ENCODE measurements at places on chromosomes 4 and X.

GRCh38 chrX:110944751-110945675 is 149.4 kb upstream of the CHRDL1 start:
- DNase-seq = no peak

GRCh38 chrX:2676794-2677675 is 14.1 kb upstream of the CD99 start:
- DNase-seq = no peak

GRCh38 chr4:138320831-138321230 is 78.7 kb upstream of the SLC7A11 start:
- DNase-seq = no peak

DNA sequence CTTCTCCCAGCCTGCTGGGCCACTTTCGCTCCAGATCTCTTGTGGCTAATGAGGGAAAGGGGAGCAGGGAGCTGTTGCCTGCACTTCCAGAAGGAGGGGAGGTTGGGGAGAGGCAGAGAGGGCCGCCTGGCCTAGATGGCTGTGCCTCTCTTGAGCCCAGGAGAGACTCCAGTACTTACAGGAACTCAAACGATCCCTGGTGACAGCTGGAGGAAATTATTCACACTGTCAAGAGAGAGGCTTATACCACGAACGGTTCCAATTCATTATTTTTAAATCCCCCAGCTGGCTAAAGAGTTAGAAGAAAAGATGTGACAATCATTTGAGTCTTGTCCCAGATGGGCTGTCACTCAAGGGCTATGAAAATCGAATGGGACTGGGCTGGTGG is 96.1 kb downstream of the PHKA2 start:
- no peak for DNase-seq

GRCh38 chr4:780716-781492 is 45.0 kb downstream of the CPLX1 start:
- no peak for DNase-seq

- no peak for DNase-seq
Observed at GRCh38 chrX:84153538-84153937, 34.5 kb downstream of the RPS6KA6 start.

DNA sequence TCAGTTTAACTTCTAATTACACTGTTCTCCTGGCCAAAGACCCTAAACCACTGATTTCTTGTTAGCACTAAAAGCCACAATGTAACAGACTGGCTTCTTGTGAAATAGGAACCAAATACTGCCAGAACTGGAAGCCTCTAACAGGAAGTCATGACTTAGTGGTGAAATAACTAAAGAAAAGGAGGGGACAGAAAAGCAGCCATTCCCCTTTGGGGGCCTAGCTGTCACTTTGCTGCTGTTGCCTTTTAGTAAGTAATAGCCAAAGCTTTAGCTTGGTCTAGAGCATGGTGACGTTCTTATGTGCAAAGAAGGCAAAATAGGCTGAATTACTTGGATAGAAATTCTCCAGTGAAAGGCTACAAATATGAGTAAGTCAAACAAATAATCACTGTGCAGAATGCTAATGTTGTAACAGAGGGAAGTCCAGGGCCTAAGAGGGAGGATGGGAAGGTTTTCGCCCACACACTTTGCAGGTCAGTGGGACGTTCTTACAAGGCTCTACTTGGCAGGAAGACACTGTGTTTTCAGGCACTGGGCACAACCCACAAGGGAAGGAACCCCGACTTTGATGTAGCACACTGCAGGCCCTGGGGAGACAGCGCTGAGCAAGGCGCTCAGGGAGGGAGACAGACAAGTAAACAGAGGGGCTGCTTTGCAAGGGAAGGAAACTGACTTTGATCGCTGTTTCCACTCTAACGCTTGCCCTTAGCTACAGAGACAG is 16.7 kb downstream of the GAB3 start:
- no peak for DNase-seq

GRCh38 chr4:165493359-165493758 is 114.6 kb downstream of the CPE start:
- peak; percentile 47 for DNase-seq

DNA sequence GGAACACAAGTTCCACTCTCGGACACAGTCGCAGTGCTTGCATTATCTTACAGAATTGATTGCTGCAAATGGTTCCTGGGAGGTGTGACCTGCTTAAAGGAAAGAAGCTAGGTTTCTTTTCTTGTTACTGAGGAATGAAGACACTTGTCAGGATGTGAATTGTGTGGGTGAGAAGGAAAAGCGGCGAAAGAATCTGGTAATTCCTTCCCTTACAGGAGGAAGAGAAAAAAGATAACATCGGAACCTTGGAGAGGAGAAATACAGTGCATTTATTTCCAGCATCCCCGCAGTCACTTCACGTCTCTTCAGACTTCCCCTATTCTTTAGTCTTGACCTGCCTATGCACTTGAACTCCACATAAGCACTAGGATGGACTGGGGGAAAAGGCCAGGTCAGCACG is 389 bp upstream of the CCSER1 start:
- DNase-seq = no peak

- DNase-seq = no peak
Observed at GRCh38 chr4:125482822-125483221, 168.1 kb downstream of the FAT4 start.

GRCh38 chr4:99180382-99181070 is 36.4 kb upstream of the ADH4 start:
- DNase-seq = no peak

GRCh38 chrX:132652871-132653270 is 164.0 kb upstream of the MBNL3 start:
- no peak for DNase-seq

DNA sequence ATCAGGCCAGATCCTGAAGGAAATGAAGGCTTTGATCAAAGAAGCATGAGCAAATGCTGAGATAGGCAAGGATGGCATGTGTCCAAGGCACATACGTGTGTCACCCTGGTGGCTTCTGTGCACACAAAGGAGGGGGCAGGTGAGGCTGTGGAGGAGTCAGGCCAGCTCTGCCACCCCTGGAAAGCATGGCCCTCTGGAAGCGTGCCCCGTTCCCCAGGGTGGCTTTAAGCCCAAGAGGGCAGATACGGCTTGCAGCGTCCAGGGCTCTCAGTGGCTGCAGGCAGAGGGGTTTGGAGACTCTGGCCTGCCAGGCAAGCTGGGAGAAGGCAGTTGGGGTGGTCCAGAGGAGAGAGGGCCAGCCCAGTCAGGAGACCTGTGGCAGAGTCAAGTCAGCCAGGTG is 25.6 kb downstream of the PNMA6E start:
- no peak for DNase-seq

- DNase-seq = no peak
Observed at GRCh38 chr4:8793571-8794160, 78.0 kb downstream of the HMX1 start.

- DNase-seq = no peak
Observed at GRCh38 chrX:124239324-124239723, 93.1 kb upstream of the TEX13D start.

GRCh38 chr4:184845367-184846021 is 19.7 kb upstream of the ACSL1 start:
- peak; percentile 89 for DNase-seq

- DNase-seq = no peak
Observed at GRCh38 chrX:152958047-152958446, 35.9 kb downstream of the PNMA5 start.

DNA sequence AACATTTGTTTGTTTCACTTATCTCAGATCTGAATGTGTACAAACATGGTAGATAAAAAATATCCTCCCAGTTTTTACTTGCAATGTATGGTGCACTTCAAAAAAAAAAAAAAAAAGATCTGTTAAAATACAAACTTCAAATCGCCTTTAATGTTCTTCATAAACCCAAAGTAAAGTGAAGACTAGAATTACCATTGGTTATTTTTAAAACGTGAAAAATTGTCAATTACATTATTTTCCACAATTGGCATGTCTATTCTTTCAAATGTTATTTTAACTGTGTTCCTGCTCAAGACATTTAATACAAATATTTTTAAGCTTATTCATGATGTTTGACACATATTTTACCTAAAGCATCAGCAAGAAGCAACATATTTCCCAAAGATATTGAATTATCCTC is 5.0 kb downstream of the NKX6-1 start:
- no peak for DNase-seq

DNA sequence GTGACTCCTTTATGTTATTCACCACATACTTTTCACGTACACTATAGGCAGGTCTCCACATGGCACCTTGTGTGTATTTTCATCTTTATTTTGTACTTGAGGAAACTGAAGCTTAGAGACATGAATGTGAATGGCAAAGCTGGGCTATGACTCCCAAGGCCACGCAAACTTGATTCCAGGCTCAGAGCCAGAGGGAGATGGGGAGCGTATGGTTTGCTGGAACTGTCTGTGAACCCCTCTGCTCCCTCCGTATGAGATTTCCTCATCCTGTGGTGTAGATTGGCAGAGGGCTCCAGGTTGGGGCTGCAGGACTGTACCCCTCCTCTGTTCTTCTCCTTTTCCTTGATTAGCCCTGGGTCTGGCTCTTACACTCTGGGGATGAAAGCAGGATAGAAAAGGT is 16.1 kb upstream of the STARD8 start:
- no peak for DNase-seq

DNA sequence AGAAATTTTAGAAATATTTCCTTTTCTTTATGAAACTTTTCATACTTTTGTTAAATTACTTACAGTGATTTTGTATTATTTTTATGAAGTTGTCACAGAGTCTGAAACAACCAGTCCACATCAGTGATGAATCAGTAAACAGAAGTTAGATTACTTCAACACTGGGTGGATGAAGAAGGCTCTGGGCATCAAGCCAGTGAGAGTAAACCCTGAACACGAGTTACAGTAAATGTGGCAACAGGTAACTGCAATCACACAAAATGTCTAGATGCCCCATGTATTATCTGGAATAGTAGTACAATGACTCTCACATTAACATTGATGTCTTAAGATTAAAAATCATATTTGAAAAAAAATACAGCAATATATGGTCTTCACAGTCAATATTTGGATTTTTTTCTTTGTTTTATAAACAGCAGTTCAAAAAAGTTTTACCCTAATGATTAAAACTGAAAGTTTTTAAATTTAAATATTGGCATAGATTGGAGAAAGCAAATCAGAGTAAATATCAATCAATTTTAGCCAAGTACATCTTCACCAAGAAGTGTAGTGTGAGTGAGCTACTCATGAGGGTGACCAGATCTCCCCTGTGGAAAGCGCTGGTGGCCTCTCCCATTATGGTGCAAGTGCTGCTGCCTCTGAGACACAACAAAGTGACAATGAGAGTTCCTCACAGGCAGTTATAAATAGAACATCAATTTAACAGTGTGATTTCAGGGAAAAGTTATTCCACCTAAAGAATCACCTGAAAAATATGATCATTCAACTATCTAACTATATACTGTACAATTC is 63.2 kb upstream of the UGT2B7 start:
- DNase-seq = no peak

GRCh38 chrX:69137371-69138117 is 27.7 kb downstream of the PJA1 start:
- peak; percentile 38 for DNase-seq

DNA sequence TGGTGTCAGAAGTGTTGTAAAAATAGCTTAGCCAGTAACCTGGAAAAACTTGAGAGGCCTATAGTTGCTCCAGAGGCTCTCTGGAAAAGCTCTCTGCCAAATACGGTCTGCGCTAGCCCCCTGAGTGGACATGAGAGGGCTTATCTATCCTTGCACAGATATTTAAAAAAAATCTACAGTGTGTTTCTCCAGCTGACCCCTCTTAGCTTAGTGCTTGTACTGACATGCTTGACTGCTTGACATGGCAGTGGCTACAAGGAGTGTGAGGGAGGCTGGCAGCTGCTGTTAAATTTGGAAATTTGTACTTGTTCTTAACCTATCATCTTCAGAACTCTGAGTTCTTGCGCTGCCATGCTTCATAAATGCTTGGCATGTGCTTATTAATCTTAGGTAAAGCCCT is 229.2 kb downstream of the RBMX2 start:
- DNase-seq = no peak

- no peak for DNase-seq
Observed at GRCh38 chr4:128310266-128310697, 22.7 kb upstream of the PGRMC2 start.
